AML-193 (cell line): ENCODE measurements at places on chromosomes 6 and 20.

DNA sequence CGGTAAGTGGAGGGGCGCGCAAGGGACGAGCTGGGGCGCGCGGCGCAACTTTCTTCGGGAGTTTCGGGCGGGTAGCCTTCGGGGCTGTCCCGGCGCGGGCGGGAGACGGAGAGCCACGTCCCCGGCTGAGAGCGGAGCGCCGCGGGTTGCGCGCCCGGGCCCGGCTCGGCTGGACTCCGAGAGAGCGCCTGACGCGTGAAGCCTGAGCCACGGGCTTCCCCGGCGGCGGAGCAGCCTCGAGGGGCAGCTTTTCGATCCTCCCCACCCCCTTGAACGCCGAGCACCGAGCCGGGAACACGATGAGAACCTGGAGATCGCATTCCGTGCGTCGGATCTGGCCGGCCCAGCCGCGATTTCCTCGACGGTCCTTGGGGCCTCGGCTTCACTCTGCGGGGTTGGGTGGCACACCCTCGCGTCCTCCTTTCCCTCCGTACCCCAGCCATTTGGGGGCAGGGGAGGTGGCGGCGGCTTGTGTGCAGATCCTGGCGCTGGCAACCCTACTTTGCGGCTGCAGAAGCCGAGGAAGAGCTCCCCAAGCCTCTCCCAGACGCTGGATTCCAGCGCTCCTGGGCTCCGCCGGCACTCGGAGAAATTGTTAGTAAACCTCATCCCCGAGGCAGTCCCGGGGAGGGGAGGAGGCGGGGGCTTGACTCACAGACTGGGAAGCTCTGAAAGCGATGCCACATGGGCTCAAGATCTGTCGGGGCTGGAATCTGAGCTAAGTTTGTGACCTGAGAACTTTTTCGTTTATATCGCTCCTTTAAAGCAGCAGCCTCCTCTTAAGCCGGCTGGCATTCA lies 572 bp downstream of the DSE start:
- peak; percentile 12 for DNase-seq

- no peak for DNase-seq
These were observed 254.4 kb upstream of the IMPG1 start for GRCh38 chr6:76326871-76327270.

GRCh38 chr6:112286500-112287144 lies 32.3 kb upstream of the LAMA4 start:
- no peak for DNase-seq

GRCh38 chr20:1418350-1418749 lies 25.5 kb upstream of the FKBP1A start:
- no peak for DNase-seq
